Stomach (tissue), 19 donors: ENCODE measurements at places on chromosomes 12 and 14. TPM values are rescaled to one million over a fixed set of nuclear protein-coding genes. Genes with fewer than 3 reads are reported as not detected.
A peak's percentile ranks its signal among the peaks of the same experiment; 100 is the strongest.

- H3K27ac ChIP-seq, result no peak overlapping the region
- H3K27me3 ChIP-seq, result no peaks in the 10 kb centered on the region
- no peak overlapping the region for H3K4me3 ChIP-seq
- no peak for DNase-seq
- no peaks in the 10 kb centered on the region for H3K4me1 ChIP-seq
Observed at GRCh38 chr12:111650912-111651311, 34.8 kb downstream of the BRAP start.

SNRPF gene
- 44.1 TPM for polyA plus RNA-seq

- DNase-seq, result no peak
- no peaks in the 10 kb centered on the region for H3K4me1 ChIP-seq
- no peaks in the 10 kb centered on the region for H3K36me3 ChIP-seq
- H3K27ac ChIP-seq, result no peak overlapping the region
Observed at GRCh38 chr12:54472494-54473262, 724 bp downstream of the GTSF1 start.

DNA sequence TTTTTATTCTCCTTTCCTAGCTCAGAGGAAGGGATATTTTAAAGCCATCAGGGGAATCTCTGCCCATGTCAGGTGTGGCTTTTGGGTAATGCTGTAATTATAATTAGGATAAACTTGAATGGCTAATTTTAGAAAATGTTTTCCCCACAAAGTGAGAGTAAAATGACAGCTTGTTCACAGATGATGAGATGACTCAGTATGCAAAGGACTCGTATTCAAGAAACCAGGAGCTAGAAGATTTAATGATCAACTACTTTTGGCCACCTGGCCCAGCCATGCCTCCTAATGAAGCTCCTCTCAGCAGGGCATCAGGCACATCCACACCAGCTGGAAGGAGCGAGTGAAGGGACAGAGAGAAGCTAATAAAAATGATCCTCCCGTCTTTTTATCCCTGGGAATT is 29.0 kb upstream of the PLEKHG7 start:
- no peak overlapping the region for H3K4me3 ChIP-seq
- no peak for DNase-seq
- no peaks in the 10 kb centered on the region for H3K27me3 ChIP-seq
- H3K36me3 ChIP-seq, result no peaks in the 10 kb centered on the region

TMEM121 gene
- polyA plus RNA-seq, result 1.2 TPM

DNA sequence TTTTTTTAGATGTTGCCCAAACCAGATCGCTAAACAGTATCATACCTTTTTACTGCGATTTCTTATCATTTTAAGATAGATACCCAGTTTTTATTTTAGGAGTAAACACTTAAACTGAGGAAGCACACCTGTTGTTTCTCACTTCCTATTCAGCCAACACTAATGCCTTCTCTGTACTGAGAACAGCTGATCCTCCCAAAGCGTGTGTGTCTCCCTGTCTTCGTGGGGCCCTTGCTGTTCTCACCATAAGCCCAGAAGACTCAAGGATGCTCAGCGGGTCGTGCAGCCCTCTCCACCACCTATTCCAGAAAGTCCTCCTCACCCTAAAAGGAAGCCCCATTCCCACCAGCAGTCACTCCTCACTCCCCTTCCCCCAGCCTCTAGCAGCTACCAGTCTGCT is 14.8 kb downstream of the PPP2R5C start:
- DNase-seq, result no peak
- H3K27ac ChIP-seq, result no peak overlapping the region
- no peak overlapping the region for H3K4me3 ChIP-seq

KLHL33 gene
- polyA plus RNA-seq, result 0.05 TPM

FAR2 gene
- 2.0 TPM for polyA plus RNA-seq

DNA sequence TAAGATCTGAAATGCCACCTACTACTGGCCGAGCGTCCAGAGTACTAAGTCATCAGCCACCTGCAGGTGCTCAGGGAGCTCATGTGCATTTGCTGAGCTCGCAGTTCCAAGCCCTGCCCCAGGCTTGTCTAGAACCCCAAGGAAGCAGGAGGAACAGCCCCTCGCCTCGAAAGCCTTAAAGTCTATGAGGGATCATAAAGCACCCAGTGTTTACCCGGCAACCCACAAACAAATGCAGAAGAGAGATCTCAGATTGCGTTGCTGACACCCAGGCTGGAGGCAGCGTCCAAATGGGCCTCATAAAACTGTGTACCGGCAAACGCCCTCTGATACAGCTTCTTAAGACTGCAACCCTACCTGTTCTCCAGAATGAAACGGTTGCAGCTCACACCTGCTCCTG is 6.8 kb downstream of the KDM2B start:
- H3K27me3 ChIP-seq, result no peaks in the 10 kb centered on the region
- no peak overlapping the region for H3K4me3 ChIP-seq
- peaks cover 20% of the 10 kb centered on the region for H3K4me1 ChIP-seq

DNA sequence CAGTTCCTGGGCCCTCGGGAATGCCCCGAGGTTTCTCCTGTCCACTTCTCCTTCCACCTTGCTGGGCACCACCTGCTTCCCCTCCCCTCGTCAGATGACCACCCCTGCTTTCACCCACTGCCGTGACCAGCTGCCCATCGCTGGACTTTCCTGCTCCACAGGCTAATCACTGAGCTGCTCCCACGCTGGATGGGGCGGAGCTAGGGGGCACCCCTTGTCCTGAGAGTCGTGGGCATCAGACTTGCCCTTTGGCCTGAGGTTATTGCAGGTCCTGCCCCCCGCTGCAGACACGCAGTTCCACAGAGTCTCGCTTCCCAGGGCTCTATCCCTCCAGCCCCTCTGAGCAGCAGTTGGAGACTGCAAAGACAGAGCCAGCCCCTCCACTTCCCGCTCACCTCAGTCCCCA is 427 bp downstream of the SLC6A12 start:
- H3K27ac ChIP-seq, result no peak overlapping the region
- no peak for DNase-seq

NRXN3 gene
- polyA plus RNA-seq, result 4.7 TPM

- DNase-seq, result no peak
- H3K27ac ChIP-seq, result no peak overlapping the region
- H3K4me1 ChIP-seq, result no peaks in the 10 kb centered on the region
- no peaks in the 10 kb centered on the region for H3K27me3 ChIP-seq
- no peak overlapping the region for H3K4me3 ChIP-seq
Observed at GRCh38 chr12:25130741-25131188, 64.2 kb downstream of the DNAI7 start.

DNA sequence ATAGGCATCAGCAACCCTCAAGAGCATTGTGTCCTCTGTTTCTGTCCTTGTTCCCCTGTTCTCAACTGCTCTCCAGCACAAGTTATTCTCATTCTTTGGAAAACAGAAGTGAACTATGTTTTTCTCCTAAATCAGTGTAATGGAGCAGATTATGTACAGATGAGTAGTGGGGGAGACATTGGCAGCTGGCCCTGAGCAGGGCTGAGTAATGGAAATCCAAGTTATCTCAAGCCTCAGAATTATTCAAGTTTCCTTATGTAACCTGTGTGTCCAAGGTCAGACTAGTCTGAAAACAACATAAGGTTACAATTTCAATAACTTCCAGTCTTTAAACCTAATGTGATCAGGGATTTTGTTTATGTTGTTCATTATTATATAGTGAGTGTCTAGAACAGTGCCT is 116.1 kb upstream of the FUT8 start:
- peak overlapping the region; percentile 85 for H3K27ac ChIP-seq
- no peaks in the 10 kb centered on the region for H3K36me3 ChIP-seq
- no peak overlapping the region for H3K4me3 ChIP-seq
- no peaks in the 10 kb centered on the region for H3K27me3 ChIP-seq
- DNase-seq, result peak; percentile 27
- peaks cover 27% of the 10 kb centered on the region for H3K4me1 ChIP-seq

- peaks cover 23% of the 10 kb centered on the region for H3K4me1 ChIP-seq
- no peaks in the 10 kb centered on the region for H3K36me3 ChIP-seq
- H3K27me3 ChIP-seq, result no peaks in the 10 kb centered on the region
Observed at GRCh38 chr14:76923431-76924370, 97.5 kb downstream of the LRRC74A start.

ADGRD1 gene
- polyA plus RNA-seq, result 4.0 TPM

- H3K4me3 ChIP-seq, result no peak overlapping the region
- no peak for DNase-seq
- H3K27ac ChIP-seq, result no peak overlapping the region
- H3K4me1 ChIP-seq, result no peaks in the 10 kb centered on the region
Observed at GRCh38 chr12:2924019-2924418, 33.3 kb downstream of the TULP3 start.

GRCh38 chr12:88940854-88941253 is 360.6 kb upstream of the KITLG start:
- no peaks in the 10 kb centered on the region for H3K36me3 ChIP-seq
- no peak overlapping the region for H3K27ac ChIP-seq
- H3K27me3 ChIP-seq, result no peaks in the 10 kb centered on the region

DNA sequence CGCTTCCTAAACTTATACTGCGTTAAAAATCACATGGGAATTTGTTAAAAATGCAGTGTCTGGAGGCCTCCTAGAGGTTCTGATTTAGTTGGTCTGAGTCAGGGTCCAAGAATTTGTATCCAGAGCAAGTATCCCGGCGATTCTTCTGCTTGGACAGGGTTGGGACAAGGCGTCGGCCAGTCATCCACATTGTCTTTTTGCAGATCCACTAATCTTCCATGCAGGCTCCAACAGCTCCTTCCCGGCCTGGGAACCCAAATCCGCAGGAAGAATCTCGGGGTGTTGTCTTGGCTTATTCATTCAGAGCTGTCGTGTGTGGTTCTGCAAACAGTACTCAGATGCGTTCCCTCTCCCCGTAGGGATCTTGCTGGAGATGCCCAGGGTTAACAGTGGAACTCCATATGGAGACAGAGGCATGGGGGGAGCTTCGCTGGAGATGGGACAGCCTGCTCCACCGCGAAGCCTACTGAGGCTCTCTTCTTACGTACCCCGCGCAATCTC is 25.3 kb downstream of the GPRC5D start:
- H3K27ac ChIP-seq, result peak overlapping the region; percentile 70
- DNase-seq, result no peak
- no peak overlapping the region for H3K4me3 ChIP-seq

DNA sequence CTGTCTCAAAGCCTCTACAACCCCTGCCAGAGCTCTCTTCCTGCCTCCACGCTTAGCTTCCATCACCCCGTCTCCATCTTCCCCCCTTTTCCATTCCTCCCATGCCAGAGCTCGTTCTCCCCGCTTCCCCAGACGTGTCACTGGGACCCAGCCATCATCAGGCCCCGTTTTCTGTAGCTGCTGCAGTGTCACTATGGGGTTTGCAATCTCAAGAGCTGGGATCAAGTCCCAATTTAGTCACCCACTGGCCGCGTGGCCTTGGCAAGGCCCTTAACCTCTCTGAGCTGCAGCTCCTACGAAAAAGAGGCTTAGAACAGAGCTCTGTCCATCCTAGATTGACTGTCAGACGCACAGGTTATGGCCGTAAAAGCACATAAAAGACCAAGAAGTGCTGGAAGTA is 901 bp upstream of the FAIM2 start:
- no peak for DNase-seq
- no peaks in the 10 kb centered on the region for H3K36me3 ChIP-seq
- H3K27ac ChIP-seq, result peak overlapping the region; percentile 34

NEUROD4 gene
- polyA plus RNA-seq, result not detected

DNA sequence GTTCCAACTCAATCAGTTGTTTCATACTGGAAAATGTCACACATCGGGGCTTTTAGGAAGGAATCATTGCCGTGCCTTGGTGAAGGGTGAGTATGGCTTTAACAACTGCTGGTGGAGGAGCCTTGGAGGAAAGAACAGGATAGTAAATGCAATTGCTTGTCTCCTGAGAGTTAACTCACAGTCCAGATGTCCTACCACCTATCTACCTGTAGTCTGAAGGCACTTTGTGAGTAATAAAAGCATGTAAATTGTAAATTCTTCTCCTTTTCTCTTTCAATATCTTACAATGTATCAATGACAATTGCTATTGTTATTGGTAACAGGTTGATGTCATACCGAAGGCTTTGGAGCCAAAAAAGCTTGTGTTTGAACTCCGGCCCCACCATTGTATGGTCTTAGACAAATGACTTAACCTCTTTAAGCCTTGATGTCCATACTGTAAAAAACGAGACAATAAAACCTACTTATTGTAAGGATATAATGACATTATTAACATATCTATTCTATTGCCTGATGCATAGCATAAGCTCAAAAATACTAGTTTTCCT is 397.4 kb downstream of the ADAMTS20 start:
- no peak overlapping the region for H3K27ac ChIP-seq
- DNase-seq, result no peak
- H3K4me3 ChIP-seq, result no peak overlapping the region

DNA sequence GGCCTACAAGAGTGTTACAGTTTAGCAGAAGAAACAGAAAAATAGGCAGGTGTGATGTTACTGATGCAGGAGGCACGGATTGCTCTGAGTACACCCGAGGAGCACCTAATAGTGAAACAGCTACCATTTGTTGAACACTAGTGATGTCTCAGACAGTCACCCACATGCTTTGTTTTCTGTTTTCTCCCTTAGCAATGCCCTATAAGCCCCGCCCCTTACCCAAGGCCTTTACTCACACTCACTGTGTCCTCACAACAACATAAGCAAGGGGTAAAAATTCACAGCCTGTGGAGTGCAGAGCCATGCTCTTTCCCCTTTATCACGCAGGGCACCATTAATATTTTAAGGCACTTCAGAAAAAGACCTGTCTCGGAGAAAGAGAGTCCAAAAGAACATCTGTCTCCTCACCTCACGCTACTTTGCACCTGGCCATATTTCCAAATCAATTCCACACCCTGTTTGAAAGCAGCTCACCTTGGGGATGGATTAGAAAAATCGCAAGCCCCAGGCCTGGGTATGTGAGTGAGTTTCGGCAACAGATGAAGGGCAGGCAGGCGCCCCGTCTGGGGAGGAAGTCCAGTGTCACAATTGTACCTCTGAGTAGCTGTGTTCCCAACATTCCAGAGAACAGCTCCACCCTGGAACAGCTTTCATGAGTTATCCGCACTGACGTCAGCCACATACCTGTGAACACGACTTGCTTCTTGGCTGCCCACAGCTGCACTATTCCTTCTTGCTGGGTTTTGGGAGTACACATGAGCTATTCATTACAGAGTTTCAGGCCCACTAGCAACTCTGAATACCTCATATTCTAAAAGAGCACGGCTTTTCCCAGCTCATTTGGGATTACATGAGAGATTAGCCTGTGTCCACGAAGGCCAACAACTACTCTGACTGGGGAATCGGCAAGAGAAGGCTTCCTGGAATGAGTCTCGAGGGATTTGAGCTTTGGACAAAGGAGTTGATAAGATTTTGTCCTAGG is 26.0 kb downstream of the MAPK1IP1L start:
- peak overlapping the region; percentile 77 for H3K27ac ChIP-seq
- H3K4me1 ChIP-seq, result peaks cover 7% of the 10 kb centered on the region
- no peaks in the 10 kb centered on the region for H3K36me3 ChIP-seq
- H3K4me3 ChIP-seq, result no peak overlapping the region

SERPINA9 gene
- polyA plus RNA-seq, result not detected

TAS2R7 gene
- polyA plus RNA-seq, result not detected

- no peak for DNase-seq
- no peak overlapping the region for H3K4me3 ChIP-seq
- no peaks in the 10 kb centered on the region for H3K36me3 ChIP-seq
- peaks cover 7% of the 10 kb centered on the region for H3K4me1 ChIP-seq
Observed at GRCh38 chr14:105325303-105325702, 10.8 kb downstream of the PACS2 start.
